ENCODE measurements at places on chromosomes 12 and 14. TPM values are rescaled to one million over a fixed set of nuclear protein-coding genes. Genes with fewer than 3 reads are reported as not detected.

DNA sequence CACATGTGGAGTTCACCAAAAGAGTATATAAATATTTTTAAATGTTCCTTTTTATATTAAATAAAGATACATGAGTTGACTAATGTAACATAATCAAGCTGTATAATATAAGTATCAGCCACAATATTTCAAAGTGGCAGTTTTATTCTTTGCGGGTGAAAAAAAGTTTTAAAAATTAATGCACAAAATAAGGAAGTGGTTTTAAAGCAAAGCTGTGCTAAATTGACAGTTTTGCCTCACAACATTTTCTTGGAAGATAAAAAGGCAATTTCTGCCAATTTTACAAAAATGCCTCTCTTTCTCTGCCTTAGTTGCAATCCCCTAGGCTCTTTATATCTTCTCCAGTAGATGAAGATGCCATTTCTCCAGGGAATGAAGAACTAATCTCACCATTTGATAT is 719.1 kb downstream of the C12orf50 start:
- no peak for DNase-seq

CEBPE gene
- not detected for total RNA-seq

- no peak for DNase-seq
Measured at GRCh38 chr12:11797317-11797913, 147.9 kb downstream of the ETV6 start.

DNA sequence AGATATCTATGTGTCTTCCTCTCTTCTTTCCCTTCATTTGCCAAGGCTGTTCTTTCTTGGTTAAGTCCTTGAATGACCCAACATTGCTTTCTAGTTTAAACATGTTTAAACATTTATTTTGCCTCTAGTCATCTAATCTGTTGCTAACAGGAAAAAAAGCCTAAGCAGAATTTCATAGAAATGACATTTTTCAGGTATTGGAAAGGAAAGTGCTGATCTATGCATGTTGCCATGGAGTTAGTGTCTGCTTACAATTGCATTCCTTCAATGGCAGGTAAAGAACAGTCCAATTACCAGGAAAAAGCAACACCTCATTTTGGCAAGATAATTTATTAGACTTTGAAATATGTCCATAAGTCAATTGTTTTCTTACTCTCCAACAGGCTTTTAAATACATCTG is 21.5 kb upstream of the SLC2A13 start:
- DNase-seq: no peak

DNA sequence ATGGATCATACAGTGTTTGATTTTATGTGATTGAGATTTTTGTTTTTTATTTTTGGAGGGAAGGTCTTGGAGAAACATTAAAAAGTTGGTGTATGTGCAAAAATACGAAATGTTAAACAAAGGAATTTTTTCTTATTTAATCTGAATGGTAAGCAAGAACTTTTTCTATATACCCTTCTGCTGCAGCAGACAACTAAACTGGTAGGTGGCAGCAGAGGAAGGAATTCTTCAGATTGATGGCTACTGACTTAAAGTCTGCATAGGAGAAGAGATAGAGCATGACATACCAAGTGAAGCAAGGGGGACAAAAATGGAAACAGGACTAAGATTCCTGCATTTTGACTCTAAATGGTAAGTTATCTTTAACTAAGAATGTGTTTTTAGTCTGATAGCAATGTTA is 42.0 kb upstream of the A2ML1 start:
- no peak for DNase-seq

Measured in left lobe of liver (tissue), 2 donors.